ENCODE measurements at places on chromosomes 6 and 20.

GRCh38 chr6:44960898-44961297 lies 367.2 kb upstream of the RUNX2 start:
- DNase-seq: no peak

DNA sequence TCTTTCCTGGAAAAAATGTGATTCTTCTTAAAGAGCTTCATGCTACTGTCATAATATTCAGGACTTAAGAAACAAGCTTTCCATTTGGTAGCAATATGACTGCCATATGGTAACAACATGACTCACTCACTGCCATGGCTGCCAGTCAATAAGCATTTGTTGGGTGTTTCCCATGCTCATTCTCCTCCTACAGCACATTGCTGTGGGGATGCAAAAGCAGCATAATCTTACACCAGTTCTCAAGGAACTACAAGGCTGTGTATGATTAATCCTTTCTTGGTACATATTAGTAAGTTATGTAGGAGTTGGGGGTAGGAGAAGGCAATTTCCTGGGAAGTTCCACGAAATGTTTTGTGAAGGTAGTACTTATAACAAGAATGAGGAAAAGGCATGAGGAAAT lies 76.7 kb downstream of the CEP162 start:
- DNase-seq: no peak

DNA sequence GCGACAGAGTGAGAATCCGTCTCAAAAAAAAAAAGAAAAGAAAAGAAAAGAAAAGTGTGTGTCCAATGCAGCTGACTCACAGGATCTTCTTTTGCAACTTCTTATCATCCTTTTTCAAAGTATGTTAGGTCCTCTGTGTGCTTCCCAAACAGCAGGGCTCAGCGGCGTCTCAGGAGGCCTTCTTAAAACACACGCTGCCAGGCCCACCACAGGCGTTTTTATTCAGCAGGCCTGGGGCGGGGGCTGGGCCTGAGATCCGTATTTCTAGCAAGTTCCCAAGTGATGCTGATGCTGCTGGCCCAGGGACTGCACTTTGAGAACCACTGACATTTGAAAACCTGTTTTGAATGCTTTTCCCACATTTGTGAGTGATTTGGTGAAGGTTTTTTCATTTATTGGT lies 57.1 kb downstream of the PSMG4 start:
- DNase-seq: no peak

GRCh38 chr6:31898383-31899011 lies 999 bp upstream of the EHMT2 start:
- DNase-seq: no peak

GRCh38 chr6:490251-491037 lies 98.9 kb downstream of the IRF4 start:
- DNase-seq: peak; percentile 57

DNA sequence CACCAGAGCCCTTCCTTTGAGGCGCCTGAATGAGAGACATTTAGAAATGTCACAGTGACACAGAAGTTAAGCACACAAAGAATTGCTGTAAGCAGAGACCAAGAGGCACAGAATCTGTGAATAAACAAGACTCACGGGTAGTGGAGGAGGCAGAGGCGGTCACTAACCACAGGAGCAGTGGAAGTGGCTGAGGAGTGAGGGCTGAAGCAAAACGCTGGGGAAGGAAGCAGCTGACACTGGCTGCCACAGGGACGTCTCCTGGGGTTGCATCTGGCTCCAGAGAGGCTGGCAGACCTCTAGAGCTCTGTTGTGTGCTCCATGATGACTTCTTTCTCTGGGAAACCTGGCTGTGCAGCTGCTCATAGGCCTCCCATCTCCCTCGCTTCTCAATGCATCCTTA lies 65.0 kb upstream of the SLC2A12 start:
- DNase-seq: no peak

DNA sequence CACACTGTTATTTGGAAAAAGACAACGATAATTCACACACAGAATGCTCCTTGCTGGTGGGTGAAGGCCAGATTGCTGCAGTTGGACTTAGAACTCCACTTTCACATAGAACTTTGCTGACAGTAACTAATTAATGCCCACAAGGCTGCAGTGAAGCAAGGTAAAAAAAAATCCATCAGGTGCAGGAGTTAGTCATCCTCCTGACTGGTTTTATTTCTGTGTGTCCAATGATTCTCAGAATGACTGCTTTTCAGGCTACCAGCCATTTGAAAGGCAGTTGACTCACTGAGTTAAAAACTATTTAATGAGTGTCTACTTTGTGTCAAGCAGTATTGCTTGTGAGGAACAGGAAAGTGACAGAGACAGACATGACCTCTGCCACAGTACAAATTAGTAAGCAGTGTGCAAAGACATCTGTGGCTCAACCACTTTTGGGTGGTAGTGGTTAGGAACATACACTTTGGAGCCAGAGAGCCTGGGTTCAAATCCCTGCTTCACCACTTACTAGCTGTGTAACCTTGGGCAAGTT lies 41.9 kb downstream of the ELOVL5 start:
- peak; percentile 54 for DNase-seq

DNA sequence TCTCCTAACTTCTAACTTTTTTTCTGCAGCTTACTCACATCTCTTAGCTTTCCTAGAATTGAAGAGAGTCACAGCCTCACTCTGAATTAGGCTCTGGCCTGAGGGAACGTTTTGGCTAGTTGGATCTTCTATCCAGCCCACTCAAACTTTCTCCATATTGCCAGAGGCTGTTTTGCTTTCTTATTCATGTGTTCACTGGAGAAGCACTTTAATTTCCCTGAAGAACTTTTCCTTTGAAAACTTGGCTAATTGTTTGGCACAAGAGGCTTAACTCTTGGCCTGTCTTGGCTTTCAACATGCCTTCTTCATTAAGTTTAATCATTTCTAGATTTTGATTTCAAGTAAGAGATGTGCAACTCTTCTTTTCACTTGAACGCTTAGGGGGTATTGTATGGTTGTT lies 138.2 kb upstream of the PLCB4 start:
- no peak for DNase-seq

GRCh38 chr6:166101819-166102419 lies 65.7 kb downstream of the TBXT start:
- no peak for DNase-seq

- no peak for DNase-seq
Observed at GRCh38 chr6:133972388-133972787, 19.4 kb downstream of the TBPL1 start.
